ENCODE measurements at places on chromosomes 3 and 15.

DNA sequence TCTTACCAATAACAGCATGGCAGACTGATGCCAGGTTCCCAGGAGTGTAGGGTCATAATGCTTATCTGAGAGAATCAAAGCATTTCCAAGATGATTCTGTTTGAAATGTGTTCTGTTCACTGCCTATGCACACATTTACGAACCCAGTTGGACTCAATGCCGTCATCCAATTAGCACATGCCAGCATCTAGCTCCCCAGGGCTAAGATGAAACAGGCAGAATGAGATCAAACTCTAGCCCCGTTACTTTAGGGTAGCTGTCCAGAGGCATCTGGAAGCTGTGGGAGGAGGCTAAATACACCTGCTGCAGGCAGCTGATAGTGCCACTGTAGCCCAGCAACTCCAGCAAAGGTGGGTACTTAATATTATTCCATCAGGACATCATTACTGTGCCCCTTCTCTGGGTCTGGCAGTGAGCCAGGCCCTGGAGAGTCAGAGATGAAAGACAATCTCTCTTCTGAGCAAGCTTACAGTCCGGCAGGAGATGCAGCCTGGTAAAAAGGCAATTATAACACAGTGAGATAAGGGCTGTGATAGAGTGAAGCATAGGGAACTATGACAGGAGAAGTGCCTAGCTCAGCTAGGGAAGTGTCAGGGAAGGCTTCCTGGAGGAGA lies 156.4 kb upstream of the PPP2R3A start:
- ATAC-seq: no peak

- ATAC-seq: peak; percentile 75
These were observed 83.1 kb downstream of the XXYLT1 start for GRCh38 chr3:195187609-195188425.

DNA sequence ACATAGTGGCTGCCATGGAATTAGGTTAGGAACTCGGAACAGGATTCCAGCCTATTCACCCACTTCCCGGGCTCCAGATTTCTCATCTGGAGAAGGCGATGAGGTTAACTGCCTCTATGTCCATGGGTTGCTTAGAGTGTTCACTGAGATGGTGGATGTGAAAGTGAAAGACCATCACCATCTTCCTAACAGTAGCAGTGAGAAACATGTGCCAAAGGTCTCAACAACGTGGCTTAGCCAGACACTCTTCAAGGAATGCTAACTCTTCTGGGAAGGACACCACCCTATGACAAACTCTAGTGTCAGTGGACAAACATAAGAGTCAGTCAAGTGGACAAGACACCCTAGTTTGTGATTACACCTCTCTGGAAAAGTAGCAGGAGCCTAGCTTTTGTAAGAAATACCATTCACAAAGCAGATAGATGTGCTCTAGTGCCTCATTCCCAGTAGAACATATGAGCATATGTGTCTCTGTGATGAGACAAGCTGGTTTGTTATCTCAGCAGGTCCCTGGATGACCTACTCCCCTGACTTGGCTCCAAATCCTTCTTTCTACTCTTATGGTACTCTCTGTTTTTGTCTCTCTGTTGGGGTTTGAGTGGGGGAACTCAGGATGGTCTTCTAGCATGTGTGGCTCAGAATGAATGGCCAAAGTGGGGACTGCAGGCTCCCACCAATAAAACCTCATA lies 210.2 kb upstream of the WNT5A start:
- no peak for ATAC-seq

GRCh38 chr3:8574040-8574669 lies 70.4 kb downstream of the SSUH2 start:
- ATAC-seq: no peak

DNA sequence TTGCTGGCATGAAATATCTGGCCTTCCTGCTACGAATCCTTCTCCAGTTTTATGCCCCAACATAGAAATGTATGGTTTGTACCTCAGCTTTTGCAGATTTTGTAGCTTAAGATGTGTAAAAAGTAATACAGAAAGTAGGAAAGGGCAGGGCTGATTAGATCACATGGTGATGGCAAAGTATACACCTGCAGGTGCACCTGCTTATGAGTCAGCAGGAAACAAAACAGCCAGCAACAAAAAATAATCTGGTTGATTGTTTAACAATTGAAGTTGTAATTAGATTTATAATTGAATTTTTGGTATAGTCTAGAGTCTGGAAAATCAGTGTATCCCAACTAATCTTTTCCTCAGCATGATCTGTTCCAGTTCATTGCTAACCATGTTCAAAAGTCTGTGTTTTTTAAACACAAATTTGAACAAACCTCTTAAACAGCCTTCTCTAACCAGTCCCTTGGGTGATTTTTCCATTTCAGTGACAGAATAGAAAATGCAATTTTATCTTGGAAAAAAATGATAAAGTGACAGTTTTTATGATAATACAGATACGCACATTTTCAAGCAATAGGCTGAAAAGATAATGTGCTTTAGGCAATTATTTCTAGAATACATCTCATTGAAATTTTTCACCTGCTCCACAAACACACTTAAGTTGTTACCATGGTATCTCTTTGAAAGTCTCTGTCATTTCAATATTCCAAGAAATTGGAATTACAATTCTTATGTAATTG lies 477.4 kb downstream of the NAALADL2 start:
- no peak for ATAC-seq

- ATAC-seq: no peak
These were observed 67.4 kb upstream of the TAMM41 start for GRCh38 chr3:11914041-11914440.

DNA sequence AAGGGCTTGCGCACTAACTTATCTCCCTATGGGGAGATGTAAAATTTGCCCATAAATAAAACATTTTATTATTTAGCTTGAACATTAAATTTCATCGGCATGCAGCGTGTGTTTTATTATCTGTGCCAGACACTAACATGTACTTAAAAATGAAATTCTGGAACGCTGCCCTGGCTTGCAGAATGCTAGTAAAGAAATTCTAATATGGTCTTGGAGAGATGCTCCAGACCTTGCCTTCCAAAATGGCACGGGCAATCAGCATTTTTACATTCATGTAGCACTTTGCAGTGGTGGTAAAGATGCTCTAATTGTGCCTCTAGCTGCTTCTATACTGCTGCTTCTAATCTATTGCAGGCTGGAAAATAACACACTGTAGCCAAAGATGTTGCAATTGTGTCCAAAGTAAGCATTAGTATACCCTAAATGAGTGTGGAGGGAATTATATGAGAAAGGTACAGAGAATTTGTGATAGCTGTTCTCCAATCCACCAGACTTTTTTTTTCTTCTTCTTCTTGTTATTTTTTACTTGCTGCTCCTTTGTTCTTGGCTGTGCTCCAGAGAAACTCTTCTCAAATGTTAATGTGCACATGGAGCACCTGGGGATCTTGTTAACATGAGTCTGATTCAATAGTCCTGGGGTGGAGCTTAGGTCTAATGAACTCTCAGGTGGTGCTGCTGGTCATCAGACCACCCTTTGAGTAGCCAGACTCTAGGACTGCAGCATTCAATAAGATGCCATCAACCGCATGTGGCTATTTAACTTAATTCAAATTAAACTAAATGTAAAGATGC lies 47.3 kb downstream of the CRABP1 start:
- ATAC-seq: no peak

DNA sequence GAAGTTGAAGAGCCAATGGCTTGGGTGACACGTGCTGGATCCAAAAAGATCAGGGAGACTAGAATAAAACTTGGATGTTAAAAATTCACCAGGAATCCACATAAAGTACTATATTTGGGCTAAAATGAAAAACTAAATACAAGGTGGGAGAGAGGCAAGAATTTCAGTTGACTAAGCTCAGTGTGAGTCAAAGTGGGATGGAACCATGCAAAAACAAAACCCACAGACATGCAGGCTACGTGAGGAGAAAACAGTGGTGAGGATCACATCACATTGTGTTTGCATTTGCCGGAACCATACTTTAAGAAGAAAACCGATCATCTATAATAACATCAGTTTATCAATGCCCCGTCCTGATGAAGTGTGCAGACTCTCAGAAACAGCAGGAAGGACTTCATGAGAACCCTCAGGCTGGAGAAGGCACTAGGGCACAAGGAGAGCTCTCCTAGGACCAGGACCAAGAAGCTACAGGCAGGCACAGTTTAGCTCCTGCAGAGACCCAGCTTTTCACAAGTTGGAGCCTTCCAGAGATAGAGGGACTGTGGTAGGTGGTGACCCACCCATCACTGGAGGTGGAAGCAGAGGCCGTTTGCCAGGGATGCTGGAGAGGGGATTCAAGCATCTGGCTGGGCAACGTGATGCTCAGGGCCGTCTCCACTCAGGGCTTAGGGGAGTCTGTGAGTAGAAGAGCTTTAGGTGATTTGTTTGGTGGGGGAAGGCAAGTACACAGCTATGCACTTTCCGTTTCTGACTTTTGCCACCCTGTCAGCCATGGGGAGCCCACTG lies 29.0 kb upstream of the NR2E3 start:
- ATAC-seq: no peak

GRCh38 chr15:57861034-57861638 lies 154.6 kb downstream of the POLR2M start:
- ATAC-seq: peak; percentile 85

GRCh38 chr3:139357899-139358298 lies 14.1 kb downstream of the MRPS22 start:
- ATAC-seq: no peak

DNA sequence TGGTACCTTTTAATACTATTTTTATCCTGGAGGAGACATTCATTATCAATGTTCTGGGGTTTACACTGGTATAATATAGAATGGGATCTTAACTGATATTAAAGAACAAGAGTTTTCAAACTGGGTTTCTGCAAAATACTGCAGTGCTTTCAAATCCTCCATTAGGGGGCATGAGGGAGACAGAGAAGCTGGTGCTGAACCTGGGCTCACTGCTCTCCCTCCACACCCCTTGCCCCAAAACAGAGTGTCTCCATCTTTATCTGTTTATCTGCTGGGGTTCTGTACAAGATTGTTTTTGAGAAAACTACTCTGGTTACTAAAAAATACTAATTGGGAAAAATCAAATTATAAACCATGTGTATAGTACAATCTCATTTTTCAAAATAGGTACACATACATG lies 41.7 kb downstream of the CADPS start:
- ATAC-seq: peak; percentile 74

Data from SK-N-SH treated with all-trans-retinoic acid at 6 μM for 48 hours (cell line).